ENCODE measurements at places on chromosomes 6 and 20. TPM values are rescaled to one million over a fixed set of nuclear protein-coding genes. Genes with fewer than 3 reads are reported as not detected.

The SLC12A5 gene
- not detected for total RNA-seq

The RHAG gene
- total RNA-seq = 0.44 TPM

The GCNT2 gene
- total RNA-seq = 49.0 TPM

The SLC17A2 gene
- total RNA-seq = not detected

The WFDC10B gene
- not detected for total RNA-seq

The C20orf144 gene
- not detected for total RNA-seq

The IL17F gene
- not detected for total RNA-seq

The MYB gene
- total RNA-seq = 0.08 TPM

The LAMA4 gene
- total RNA-seq = 103 TPM

The PTK6 gene
- total RNA-seq = not detected

DNA sequence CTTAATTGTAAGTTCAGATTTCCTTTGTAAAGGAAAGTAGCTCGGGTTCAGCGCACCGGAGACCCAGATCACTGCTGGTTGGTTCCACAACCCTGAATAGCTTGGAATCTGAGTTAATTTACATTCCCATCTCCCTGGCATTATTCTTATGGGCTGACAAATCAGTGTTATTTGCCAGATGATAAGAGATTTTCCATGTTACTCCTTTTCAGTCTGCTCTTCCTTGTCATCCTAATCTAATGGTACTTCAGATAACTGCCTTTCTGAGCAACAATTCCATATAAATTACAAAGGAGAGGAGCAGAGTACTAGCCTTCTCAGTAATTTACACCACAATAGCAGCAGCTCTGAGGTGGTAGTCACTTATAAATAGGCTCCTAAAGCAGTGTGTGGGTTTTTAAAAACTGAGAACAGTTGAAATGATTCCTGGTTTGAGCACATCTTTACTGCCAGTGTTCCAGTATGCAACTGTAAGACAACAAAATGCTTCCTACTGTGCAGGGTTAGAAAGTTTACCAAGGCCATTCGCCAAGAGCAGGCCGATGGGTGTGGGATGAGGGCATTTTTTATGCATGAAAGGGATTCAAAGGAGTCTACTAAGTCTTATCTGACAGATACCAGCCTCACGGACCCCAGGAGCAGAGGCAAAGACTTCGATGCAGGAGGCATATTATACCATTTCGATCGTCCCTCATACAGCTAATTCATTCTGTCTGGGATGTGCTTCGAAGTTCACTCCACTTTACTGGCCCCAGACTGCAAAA, 89.7 kb downstream of the NDUFAF5 start:
- no peaks in the 10 kb centered on the region for H3K4me1 ChIP-seq
- no peak overlapping the region for H3K27ac ChIP-seq
- no peaks in the 10 kb centered on the region for H3K36me3 ChIP-seq
- peaks cover 9% of the 10 kb centered on the region for H3K27me3 ChIP-seq
- no peak overlapping the region for H3K4me3 ChIP-seq

DNA sequence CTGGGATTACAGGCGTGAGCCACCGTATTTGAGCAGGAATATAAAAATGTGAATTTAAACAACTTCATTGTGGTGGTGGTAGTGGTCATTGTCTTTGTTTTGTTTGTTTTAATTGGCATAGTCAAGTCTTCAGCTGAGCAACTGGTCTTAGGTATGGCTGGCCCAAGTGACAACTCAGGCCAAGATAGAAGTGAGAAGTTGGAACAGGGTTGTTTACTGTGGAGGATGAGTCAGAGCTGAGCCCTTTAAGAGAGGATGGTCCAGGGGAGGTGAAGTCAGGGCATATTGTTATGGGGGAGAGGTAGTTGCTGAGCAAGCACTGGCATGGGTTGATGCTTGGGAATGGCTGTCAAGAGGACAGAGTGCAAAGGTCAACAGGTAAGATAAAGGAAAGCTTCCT, 308.2 kb downstream of the FARS2 start:
- no peak for DNase-seq
- no peaks in the 10 kb centered on the region for H3K36me3 ChIP-seq
- H3K27me3 ChIP-seq = no peaks in the 10 kb centered on the region
- no peak overlapping the region for H3K27ac ChIP-seq
- no peak overlapping the region for H3K4me3 ChIP-seq

- H3K27me3 ChIP-seq = no peaks in the 10 kb centered on the region
- no peaks in the 10 kb centered on the region for H3K36me3 ChIP-seq
- no peak overlapping the region for H3K27ac ChIP-seq
- no peak for DNase-seq
- H3K4me1 ChIP-seq = no peaks in the 10 kb centered on the region
These were observed 64.7 kb upstream of the HS3ST5 start for GRCh38 chr6:114407426-114408035.

- no peaks in the 10 kb centered on the region for H3K36me3 ChIP-seq
- H3K4me3 ChIP-seq = no peak overlapping the region
- peaks cover 9% of the 10 kb centered on the region for H3K4me1 ChIP-seq
- no peak overlapping the region for H3K27ac ChIP-seq
These were observed 47.9 kb upstream of the CCDC167 start for GRCh38 chr6:37547564-37548061.

- H3K27me3 ChIP-seq = peaks cover 65% of the 10 kb centered on the region
- no peak for DNase-seq
- H3K4me1 ChIP-seq = peaks cover 9% of the 10 kb centered on the region
- no peaks in the 10 kb centered on the region for H3K36me3 ChIP-seq
These were observed at the start of gene PAK5 for GRCh38 chr20:9838378-9839295. TSS of gene PAK5 (minus strand) at chr20:9839076. CDS start at chr20:9644328, 194,748 bp downstream.

GRCh38 chr6:142822383-142822782, 122.6 kb downstream of the HIVEP2 start:
- H3K27ac ChIP-seq = no peak overlapping the region
- H3K4me3 ChIP-seq = no peak overlapping the region
- no peak for DNase-seq

GRCh38 chr6:149906405-149906804, 8.5 kb upstream of the RAET1E start:
- no peaks in the 10 kb centered on the region for H3K27me3 ChIP-seq
- no peaks in the 10 kb centered on the region for H3K36me3 ChIP-seq
- H3K4me3 ChIP-seq = no peak overlapping the region
- no peak overlapping the region for H3K27ac ChIP-seq
- no peak for DNase-seq

GRCh38 chr6:166745801-166746668, 119.0 kb upstream of the RPS6KA2 start:
- DNase-seq = no peak
- no peaks in the 10 kb centered on the region for H3K4me1 ChIP-seq
- no peak overlapping the region for H3K4me3 ChIP-seq

GRCh38 chr20:50003253-50003656, 20.5 kb downstream of the SNAI1 start:
- H3K4me1 ChIP-seq = peaks cover 34% of the 10 kb centered on the region
- no peaks in the 10 kb centered on the region for H3K27me3 ChIP-seq
- no peak overlapping the region for H3K4me3 ChIP-seq
- no peak for DNase-seq
- no peak overlapping the region for H3K27ac ChIP-seq

- no peaks in the 10 kb centered on the region for H3K27me3 ChIP-seq
- H3K27ac ChIP-seq = no peak overlapping the region
- H3K36me3 ChIP-seq = no peaks in the 10 kb centered on the region
- DNase-seq = no peak
These were observed 527.8 kb upstream of the RNF217 start for GRCh38 chr6:124434421-124434820.

DNA sequence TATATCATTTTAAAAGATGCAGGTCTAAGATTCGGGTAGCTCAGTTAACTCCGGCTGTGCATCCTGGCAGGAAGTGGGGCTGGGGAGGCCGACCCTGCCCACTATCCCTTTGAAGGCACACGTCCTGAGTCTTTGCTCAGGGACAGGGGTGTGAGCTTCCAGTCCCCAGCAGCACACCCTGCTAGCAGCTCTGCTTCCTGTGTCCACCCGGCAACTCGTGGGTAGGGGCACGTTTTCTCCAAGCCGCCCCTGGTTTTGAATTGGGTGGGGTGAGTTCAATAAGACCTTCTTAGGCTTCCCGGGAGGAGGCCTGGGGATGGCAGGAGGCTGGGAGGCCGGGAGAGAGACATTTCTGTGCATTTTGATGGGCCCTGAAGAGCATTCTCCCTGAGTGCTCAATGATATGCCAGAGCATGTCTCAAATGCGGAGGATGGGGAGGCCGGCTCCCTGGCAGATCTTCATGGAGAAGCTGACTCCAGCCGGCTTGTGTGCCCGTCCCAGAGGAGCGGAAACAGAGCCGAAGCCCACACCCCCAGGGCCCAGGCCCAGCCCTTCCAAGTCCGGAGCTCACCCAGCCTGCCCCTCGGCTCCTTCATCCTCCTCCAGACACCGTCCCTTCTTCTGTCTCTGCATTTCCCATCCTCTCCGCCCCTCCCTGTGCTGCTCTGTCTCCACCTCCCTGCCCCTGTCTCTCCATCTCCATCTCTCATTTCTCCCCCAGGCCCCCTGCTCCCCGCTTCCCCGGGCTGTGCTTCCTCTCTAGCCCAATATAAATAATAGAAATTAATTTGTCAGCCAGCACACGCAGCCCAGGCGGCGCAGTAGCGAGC, 36.3 kb upstream of the ZFAND3 start:
- peaks cover 20% of the 10 kb centered on the region for H3K4me1 ChIP-seq
- no peak overlapping the region for H3K27ac ChIP-seq
- H3K36me3 ChIP-seq = no peaks in the 10 kb centered on the region
- peak; percentile 22 for DNase-seq

- no peaks in the 10 kb centered on the region for H3K4me1 ChIP-seq
- no peak overlapping the region for H3K4me3 ChIP-seq
- no peaks in the 10 kb centered on the region for H3K36me3 ChIP-seq
These were observed 104.1 kb downstream of the SH3BGRL2 start for GRCh38 chr6:79735183-79735582.

DNA sequence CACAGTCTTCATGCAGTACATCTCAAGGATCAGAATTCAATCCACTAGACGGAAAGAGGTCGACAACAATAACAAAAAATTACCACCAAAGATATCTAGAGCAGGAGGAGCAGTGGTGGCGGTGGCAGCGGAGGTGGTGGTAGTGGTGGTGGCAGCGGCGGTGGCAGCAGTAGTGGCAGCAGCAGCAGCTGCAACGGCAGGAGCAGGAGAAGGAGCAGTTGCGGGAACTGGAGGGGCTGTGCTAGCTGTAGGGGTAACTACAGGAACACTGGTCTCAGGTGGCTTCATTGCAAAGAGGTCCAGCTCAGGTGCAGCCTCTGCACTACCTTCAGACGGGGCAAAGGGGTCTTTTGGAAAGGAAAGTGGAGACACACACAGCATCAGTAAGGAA, 81.1 kb downstream of the PRSS35 start:
- no peak overlapping the region for H3K4me3 ChIP-seq
- no peaks in the 10 kb centered on the region for H3K27me3 ChIP-seq
- H3K36me3 ChIP-seq = no peaks in the 10 kb centered on the region

GRCh38 chr20:17505636-17506517, 25.3 kb downstream of the BFSP1 start:
- peaks cover 7% of the 10 kb centered on the region for H3K27me3 ChIP-seq
- H3K4me1 ChIP-seq = peaks cover 15% of the 10 kb centered on the region
- no peak for DNase-seq
- H3K27ac ChIP-seq = peak overlapping the region; percentile 64
- peak overlapping the region; percentile 69 for H3K4me3 ChIP-seq

- H3K36me3 ChIP-seq = no peaks in the 10 kb centered on the region
- H3K27ac ChIP-seq = no peak overlapping the region
- H3K27me3 ChIP-seq = no peaks in the 10 kb centered on the region
- no peak for DNase-seq
These were observed 13.1 kb downstream of the CD2AP start for GRCh38 chr6:47490676-47491075.

GRCh38 chr6:40171343-40171742, 237.1 kb upstream of the MOCS1 start:
- H3K36me3 ChIP-seq = no peaks in the 10 kb centered on the region
- peaks cover 60% of the 10 kb centered on the region for H3K27me3 ChIP-seq
- no peak for DNase-seq
- H3K27ac ChIP-seq = no peak overlapping the region

DNA sequence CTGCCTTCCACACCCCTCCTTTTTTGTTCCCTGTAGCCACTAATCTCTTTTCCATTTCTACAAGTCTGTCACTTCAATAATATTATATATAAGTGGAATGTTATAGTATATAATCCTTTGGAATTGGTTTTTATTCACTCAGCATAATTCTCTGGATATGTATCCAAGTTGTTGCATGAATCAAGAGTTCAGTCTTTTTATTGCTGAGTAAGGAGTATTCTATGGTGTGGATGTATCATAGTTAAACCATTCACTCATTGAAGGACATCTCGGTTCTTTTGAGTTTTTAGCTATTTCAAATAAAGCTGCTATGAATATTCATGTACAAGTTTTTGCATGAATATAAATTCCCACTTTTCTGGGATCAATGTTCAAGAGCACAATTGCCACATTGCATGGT, 69.5 kb upstream of the TASP1 start:
- no peak overlapping the region for H3K4me3 ChIP-seq
- H3K27ac ChIP-seq = no peak overlapping the region
- no peaks in the 10 kb centered on the region for H3K27me3 ChIP-seq

DNA sequence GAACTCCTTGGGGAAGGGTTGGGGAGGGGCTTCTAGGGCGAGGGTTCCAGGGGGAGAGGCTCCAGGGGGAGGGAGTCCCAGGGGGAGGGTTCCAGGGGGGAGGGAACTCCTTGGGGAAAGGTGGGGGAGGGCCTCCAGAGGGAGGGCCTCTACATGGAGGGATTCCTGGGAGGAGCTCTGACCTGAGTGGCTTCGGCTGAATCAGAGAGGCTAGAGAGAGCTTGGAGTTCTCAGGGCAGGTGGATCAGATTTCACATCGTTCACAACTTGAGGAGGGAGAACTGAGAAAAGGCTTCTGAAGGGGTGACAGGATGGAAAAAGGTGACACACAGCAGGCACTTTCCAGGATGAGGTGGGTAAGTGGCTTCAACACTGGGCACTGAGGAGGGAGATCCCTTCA, 49.1 kb downstream of the DAAM2 start:
- peaks cover 42% of the 10 kb centered on the region for H3K4me1 ChIP-seq
- H3K4me3 ChIP-seq = no peak overlapping the region
- DNase-seq = no peak
- peak overlapping the region; percentile 36 for H3K27ac ChIP-seq

DNA sequence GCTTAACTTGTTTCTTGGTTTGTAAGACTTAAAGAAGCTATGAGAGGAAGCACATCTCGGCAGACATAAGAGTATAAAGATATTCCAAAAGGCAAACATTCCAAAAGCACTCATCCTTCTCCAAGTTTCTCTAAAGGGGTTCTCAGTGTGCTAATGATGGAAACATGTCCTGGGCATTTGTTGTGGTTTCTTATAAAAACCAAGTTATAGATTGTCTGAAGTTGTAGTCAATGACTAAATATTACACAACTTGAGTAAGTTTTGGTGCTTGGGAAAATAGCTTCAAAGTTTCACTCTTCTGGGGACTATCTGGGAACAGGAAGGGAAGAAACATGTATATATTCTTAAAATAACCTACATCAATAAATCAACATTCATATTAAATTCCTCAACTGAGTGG, 128.3 kb upstream of the TBX18 start:
- no peak overlapping the region for H3K27ac ChIP-seq
- DNase-seq = no peak
- no peaks in the 10 kb centered on the region for H3K36me3 ChIP-seq
- no peaks in the 10 kb centered on the region for H3K27me3 ChIP-seq

All from left ventricle myocardium inferior (tissue), 1 donor.